ENCODE measurements at places on chromosomes 13 and 19. TPM values are rescaled to one million over a fixed set of nuclear protein-coding genes. Genes with fewer than 3 reads are reported as not detected.
A peak's percentile ranks its signal among the peaks of the same experiment; 100 is the strongest.

DNA sequence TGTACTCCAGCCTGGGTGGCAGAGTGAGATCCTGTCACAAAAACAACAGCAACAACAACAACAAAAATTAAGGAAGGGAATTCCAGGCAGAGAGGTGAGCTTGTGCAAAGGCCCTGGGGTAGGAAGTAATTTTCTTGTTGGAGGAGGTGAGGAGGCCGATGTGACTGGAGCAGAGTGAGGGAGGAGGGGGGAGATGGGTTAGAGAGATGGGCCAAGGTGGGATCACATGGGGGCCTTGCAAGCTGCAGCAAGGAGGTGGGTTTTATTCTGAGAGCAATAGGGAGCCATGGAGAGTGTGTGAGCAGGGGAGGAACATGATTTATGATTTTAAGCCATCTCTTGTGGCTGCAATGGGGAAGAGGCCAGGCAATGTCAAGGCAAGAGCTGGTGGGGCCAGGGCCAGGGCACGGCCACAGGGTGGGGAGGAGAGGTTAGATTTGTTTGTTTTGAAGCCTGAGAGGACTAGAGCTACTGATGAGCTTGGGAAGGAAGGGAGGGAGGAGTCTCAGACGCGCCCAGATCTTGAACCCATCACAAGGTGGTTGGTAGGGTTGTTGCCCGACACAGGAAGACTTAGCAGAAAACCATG is 12.5 kb upstream of the COMP start:
- DNase-seq: no peak

DNA sequence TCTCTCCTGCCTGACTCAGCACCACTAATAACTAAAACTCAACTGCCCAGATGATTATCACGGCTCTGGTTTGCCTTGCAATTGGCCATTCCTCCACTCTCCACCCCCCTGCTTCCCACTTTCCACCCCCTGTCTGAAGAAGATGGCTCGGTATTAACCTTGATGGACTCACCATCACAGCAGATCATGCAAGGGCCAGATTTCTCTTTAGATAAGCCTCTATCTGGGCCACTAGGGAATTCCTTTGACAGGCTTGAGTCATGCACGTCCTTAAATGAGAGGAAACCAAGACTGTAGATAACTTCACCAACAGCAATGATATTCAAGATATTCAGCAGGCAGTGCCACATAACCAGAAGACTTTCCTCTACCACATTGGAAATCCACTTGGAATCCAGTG is 131.1 kb upstream of the NBEA start:
- DNase-seq: no peak

DNA sequence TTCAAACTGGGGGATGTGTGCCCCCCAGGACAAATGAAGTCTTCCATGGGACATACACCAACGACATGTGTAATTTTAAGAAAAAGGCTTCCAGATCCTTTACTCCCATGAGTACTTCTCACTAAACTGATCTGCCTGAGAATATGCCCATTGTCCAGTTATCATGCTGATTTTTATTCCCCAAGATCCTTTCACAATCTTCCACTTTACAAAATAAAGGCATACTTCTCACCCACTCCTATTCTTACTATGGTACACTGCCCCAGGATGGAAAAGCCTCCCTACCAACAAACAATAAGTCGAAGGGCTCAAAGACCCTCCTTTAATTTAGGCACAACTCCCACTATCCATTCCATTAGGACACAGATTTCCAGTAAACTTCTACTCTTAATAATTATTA is 3.5 kb downstream of the SPART start:
- no peak for DNase-seq

- no peak for DNase-seq
These were observed 99.0 kb downstream of the MYO16 start for GRCh38 chr13:108728370-108728769.

- no peak for DNase-seq
These were observed 87.4 kb downstream of the SLC15A1 start for GRCh38 chr13:98664924-98665637.

DNA sequence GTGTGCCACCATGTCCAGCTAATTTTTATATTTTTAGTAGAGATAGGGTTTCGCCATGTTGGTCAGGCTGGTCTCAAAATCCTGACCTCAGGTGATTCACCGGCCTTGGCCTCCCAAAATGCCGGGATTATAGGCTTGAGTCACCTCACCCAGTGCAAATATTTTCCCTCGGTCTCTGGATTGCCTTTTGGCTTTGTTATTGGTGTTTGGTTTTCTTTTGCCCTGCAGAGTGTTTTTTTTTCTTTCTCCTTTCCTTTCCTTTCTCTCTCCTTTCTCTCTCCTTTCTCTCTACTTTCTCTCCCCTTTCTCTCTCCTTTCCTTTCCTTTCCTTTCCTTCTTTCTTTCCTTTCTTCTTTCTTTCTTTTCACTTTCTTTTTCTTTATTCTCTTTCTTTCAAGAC is 33.2 kb downstream of the KDM4B start:
- DNase-seq: no peak

- no peak for DNase-seq
These were observed 24.2 kb downstream of the ZFR2 start for GRCh38 chr19:3844596-3844995.

DNA sequence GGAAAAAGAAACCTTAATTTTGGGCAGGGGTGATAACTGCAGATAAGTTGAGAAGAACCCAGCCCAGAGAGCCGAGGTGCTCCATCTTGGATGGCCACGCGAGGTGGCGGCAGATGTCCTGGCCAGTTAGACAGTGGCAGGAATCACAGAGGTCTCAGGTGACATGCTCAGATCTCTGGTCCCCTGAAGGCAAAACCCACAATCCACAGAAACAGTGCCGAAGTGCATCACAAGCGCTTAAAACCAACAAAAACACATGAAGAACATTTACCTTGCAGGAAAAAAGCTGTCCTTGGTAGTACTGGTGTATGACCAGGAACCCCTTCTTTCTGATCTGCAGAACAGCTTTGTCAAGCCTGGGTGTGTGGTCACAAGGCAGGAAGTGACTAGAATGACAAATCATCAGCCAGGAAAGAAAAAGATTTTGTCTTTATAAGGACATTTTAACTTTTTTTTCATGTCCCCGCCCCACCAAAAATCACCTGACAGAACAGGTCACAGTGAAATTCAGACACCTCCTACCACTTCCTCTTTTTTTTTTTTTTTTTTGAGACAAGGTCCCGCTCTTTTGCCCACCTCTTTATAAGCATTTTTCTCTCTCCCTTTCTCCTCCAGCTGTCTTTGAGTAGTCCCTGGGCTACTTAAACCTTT is at the start of gene LCP1:
Gene LCP1 (minus strand): TSS at position 338 of the 651 bp plus-strand sequence. CDS start 22,515 bp downstream, outside the sequence.
- peak; percentile 92 for DNase-seq

DNA sequence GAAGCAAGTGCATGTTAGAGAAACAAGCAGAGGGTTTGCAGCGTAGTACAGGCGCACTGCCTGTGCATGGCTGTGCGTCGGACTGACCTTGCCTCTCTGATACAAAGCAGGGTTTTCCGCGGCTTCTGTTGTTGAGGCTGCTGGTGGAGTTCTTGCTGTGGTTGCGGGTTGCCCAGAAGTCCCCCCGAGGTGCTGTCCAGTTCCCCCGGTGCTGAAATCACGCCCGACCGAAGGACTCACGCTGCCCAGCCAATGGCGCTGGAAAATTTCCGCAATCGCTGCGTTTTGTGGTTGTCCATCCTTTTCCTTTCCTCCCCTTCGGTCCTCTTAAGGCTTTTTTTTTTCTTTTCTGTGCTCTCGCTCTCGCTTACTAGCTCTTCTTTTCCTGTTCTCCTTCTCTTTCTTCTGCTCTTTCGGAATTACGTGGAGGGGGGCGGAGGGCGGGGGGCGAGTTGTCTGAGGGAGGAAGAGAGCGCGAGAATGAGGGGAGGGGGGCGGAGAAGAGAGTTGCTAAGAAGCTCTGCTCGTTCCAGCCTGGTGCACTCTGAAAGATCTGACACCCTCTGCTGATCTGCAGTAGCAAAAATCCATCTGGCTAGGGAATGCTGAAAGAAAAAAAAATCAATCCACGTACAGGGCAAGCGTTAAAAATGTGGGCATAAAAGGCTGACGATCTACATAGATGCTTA is at the start of gene SLITRK1:
Gene SLITRK1 (minus strand): TSS at position 558 of the 689 bp plus-strand sequence. CDS start 967 bp downstream, outside the sequence.
- peak; percentile 27 for DNase-seq

GRCh38 chr13:47726394-47726793 is 274.7 kb downstream of the SUCLA2 start:
- DNase-seq: no peak

Gene B3GNT8
- 1.3 TPM for polyA plus RNA-seq

GRCh38 chr19:55486971-55487923 is 989 bp upstream of the SSC5D start:
- DNase-seq: no peak

Gene KCNJ14
- 0.07 TPM for polyA plus RNA-seq

Gene APOC1
- not detected for polyA plus RNA-seq

Data from immature natural killer cell (primary cell).